ENCODE measurements at places on chromosomes 13 and 19.

GRCh38 chr13:109301726-109302125, 484.7 kb downstream of the IRS2 start:
- DNase-seq: peak; percentile 11

GRCh38 chr19:39133431-39134270, 8.1 kb downstream of the PAK4 start:
- DNase-seq: no peak

GRCh38 chr13:95516492-95516891, 36.0 kb upstream of the CLDN10 start:
- no peak for DNase-seq

- DNase-seq: no peak
Measured at GRCh38 chr13:65653613-65654012, 1576.5 kb downstream of the PCDH9 start.

DNA sequence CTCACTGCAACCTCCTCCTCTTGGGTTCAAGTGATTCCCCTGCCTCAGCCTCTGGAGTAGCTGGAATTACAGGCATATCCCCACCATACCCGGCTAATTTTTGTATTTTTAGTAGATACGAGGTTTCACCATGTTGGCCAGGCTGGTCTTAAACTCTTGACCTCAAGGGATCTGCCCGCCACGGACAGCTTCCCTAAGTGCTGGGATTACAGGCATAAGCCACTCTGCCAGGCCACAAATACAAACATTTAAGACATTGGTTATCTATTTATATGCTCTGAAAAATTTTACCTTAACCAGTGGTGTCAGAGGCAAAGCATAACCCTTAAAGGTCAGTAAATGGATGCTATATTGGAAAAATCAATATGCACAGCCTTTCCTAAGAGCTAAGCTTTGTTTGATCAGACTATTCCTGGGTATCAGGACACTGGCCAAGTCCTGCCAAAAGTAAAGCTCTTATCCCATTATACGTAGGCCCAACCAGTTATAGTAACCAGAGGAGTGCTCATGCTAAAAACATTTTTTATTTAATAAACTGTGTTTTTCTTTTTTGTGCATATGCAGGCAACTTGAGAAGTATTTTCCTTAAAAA, 56.4 kb upstream of the STARD13 start:
- DNase-seq: no peak

DNA sequence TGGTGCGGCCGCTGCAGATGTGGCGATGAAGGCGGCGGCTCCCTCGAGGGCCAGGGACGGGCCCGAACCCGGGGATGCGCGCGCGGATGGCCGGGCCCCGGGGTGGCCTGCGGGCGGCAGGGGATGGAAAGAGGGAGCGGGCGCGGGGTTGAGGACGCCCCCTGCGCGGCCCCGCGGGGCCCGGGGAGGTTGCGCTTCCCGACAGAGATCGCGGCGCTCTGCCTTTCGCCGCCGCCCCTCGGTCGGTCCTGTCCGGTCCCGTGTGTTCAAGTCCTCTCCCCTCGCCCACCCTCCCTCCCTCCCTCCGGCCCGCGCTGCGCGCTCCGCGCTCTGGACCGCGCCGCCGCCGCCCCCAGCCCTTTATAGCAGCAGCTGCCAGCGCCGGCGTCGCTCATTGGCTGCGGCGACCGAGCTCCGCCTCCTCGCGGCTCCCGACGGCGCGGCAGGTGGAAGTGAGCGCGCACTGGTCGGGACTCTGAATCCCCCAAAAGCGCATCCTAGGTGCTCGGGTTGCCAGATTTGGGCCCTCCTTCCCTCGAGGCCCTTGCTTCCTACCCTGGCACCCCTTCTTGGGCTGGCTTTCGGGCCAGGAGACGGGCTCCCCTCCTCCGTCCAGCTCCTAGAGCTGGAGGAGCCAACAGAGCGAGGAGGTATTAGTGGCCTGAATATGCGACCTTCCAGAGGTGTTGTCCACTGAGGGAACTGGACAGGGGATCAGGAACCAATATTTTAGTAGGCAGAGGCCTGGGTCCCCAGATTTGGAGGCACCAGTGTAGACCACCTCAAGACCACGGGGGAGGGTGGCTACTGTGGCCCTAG, at the start of gene ELAVL3:
Gene ELAVL3, minus strand, starts transcription at position 332 of the 819 bp plus-strand sequence. CDS start 438 bp downstream, outside the sequence.
- DNase-seq: peak; percentile 95

- DNase-seq: no peak
Measured at GRCh38 chr19:32316034-32316433, 29.4 kb upstream of the ZNF507 start.

GRCh38 chr19:13053761-13054625, 48.7 kb downstream of the LYL1 start:
- no peak for DNase-seq

DNA sequence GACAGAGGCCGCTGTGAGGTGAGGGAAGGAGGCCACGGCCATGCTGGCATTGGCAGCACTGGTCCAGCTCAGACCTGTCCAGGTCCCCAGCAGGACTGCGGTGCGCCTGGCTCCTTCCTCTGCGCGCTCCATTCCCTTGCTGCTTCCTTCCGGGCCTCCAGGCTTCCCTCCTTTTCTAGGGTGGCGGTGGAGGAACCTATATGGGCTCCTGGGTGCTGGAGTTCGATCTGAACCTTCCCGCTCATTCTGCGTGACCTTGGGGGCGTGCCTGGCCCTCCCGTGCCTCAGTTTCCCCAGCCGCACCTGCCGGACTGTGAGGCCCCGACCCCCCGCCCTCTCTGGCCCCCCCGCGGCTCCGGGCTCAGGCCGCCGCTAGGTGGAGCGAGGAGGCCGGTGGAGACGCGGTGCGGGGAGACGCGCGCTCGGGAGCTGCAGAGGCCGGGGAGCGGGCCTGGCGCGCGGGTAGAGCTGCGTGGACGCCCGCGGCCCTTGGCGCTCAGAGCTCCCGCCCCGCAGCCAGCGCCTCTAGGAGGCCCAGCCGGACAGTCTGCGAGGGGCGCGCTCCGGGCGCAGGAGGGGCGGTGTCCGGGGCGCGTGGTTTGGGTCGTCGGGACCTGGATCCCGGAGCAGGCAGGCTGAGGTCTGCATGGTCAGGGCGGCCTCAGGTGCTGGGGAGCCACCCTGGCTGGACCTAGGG, 29.9 kb downstream of the EFNA2 start:
- peak; percentile 84 for DNase-seq

GRCh38 chr19:45475537-45476291, 7.9 kb downstream of the FOSB start:
- no peak for DNase-seq

GRCh38 chr19:44260343-44260681, 626 bp downstream of the ZNF233 start:
- peak; percentile 24 for DNase-seq

- DNase-seq: no peak
Measured at GRCh38 chr19:18385359-18385674, 641 bp upstream of the GDF15 start.

DNA sequence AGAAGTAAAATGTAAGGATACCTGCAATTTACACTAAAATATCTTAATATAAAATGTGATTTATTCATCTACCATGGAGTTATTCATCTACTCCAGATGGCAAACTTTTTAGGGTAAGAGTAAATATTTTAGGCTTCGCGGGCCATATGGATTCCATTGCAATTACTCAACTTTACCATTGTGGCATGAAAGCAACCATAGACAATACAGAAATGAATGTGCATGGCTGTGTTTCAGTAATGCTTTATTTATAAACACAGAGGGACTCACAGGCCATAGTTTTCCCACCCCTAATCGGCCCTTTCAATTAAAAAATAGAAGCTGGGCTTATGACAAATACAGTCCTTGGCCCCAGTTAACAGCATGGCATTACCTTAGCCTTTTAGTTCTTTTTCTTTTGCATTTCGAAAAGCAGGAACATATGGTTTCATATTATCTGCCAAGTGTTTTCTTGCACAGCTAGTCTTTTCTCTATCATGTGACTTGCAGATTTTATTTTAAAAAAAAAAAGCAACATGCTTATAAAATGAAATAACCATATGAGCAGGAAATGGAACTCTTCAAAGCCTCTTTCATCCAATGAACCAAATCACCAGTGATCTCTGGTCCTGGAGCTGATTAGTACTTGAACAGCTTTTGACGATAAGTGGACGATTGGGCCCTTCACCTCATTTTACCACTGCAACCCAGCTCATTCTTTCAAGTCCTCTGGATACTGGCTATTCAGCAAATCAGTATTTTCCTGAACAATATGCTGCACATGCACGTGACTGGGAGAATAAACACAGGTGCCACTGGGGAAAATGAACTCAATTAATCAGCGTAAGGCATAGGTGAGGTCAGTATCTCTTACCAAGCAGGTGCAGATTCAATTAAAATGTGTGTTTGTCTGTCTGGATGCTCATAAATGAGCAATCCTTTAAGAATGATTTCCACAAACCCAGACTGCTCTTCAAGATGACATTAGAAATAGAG, 63.9 kb downstream of the LHFPL6 start:
- DNase-seq: peak; percentile 36

GRCh38 chr19:32469795-32470194, 64.2 kb downstream of the DPY19L3 start:
- DNase-seq: no peak

DNA sequence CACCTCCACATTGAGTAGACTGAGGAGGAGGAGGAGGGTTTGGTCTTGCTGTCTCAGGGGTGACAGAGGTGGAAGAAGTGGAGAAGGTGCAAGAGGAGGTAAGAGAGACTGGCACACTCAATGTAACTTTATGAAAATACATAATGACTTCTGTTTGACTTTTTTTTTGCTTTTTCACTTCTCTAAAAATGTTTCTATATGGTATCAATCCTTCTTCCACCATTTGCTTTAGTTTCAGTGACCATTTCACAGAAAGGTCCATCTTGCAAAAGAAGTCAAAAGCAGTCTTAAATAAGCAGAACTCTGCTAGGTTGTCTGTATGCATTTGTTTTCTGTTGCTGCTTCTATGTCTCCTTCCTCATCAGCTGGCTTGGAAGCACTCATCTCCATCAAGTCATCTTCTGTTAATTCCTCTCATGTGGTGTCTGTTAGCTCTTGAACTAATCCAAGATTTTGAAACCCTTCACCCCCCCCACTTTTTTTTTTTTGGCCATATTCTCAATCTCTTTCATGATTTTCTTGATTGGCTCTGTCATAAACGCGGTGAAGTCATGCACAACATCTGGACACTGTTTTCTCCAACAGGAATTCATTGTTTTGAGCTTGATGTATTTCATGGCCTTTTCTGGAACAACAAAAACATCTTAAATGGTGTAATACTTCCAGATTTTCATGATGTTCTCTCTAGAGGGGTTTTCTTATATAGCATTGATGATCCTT, 80.8 kb downstream of the KL start:
- DNase-seq: no peak

GRCh38 chr19:42831221-42832019, 48.1 kb downstream of the PSG1 start:
- DNase-seq: no peak

DNA sequence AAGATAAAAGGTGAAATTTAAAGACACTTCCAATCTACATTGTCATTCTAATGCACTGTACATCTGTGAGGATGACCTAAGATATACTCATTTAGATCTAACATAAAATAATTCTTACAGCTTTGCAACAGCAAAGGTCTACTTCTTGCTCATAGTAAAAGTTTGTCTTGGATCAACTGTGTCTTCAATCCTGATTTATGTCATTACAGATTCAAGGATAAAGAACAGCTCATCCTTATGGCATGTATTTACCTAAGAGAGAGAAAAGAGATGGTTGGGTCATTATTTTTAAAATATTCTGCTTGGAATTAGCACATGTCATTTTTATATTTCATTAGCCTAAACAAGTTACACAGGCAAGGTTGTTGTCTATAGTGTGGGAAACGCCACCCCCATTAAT, 2193.1 kb downstream of the PCDH9 start:
- no peak for DNase-seq

- DNase-seq: no peak
Measured at GRCh38 chr13:41812851-41813250, 148.1 kb downstream of the VWA8 start.

DNA sequence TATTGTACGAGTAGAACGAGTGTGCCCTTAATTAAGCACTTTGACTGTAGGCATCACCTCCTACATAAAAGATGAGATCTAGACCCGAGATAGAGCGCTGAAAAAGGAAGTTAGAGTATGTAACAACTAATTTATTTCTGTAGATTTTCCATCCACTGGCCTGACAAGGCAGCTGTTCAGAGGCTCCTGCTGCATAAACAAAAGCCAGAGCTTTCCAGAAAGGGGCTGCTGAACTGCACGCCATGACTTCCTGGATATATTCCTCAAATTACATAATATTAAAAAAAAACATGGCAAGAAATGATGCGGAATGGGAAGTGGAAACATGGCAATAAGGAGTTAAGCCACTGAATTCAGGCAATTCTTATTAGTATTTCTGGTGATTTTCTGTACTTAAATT, 89.7 kb downstream of the AKAP11 start:
- DNase-seq: no peak

DNA sequence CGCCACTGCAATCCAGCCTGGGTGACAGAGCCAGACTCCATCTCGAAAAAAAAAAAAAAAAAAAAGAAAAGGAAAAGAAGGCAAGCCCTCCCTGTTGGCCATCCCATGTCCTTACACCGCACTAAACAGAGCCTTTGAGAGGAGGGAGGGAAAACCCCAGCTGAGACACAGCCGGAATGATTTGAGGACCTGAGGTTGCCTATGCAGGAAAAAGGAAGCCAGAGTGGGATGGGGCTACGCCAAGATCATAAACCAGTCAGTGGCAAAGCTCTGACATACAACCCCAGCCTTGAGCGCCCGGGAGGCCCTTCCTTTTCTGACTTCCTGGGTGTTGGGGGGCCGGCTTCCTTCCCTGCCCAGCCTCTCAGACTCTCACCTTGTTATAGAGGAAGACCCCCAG, 12.5 kb upstream of the CHERP start:
- no peak for DNase-seq

GRCh38 chr19:5232798-5233505, 107.7 kb downstream of the PTPRS start:
- no peak for DNase-seq

- no peak for DNase-seq
Measured at GRCh38 chr13:46775385-46776107, 21.4 kb downstream of the ESD start.

DNA sequence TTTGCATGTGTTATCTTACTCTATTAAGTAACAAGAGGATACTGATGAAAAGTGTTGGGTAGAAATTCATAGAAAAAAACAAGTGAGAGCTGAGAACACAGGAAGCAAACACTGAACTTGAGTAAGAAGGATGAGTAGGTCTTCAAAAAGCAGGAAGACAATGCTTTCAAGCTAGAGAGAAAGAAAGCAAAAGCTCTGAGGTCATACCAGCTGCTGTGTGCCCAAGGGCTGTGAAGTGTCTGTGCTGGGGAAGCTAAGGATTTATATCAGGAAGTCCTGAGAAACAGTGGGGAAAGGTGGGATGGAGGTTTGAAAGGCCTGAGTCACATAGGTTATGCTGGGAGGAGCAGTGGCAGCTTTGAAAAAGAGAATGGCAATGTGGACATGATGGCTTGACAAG, 145.5 kb upstream of the MAB21L1 start:
- no peak for DNase-seq
